ENCODE measurements at places on chromosomes 2 and 18.

GRCh38 chr2:110904779-110905148 is 172.4 kb downstream of the ACOXL start:
- no peak for DNase-seq

- no peak for DNase-seq
Observed at GRCh38 chr2:52465287-52465686, 1302.3 kb upstream of the CHAC2 start.

GRCh38 chr2:226660526-226660925 is 139.1 kb downstream of the IRS1 start:
- no peak for DNase-seq

- no peak for DNase-seq
Observed at GRCh38 chr2:6452702-6453481, 412.8 kb downstream of the CMPK2 start.

- DNase-seq = no peak
Observed at GRCh38 chr2:45153121-45153520, 143.9 kb upstream of the SIX2 start.

DNA sequence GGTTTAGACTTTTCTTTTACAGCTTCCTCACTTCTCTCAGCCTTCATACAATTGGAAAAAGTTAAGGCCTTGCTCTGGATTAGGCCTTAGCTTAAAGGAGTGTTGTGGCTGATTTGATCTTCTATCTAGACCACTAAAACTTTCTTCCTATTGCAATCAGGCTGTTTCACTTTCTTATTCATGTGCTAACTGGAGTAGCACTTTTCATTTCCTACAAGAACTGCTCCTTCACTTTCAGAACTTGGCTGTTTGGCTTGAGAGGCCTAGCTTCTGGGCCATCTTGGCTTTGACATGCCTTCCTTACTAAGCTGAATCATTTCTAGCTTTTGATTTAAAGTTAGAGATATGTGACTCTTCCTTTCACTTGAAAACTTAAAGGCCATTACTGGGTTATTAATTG is 114.3 kb downstream of the ARHGEF4 start:
- DNase-seq = no peak

- no peak for DNase-seq
Observed at GRCh38 chr2:48590017-48590416, 27.6 kb upstream of the GTF2A1L start.
